Fibroblast of upper back skin (primary cell): ENCODE measurements at places on chromosomes 12 and 14.

GRCh38 chr14:50021261-50022031 lies 94.9 kb downstream of the VCPKMT start:
- DNase-seq = no peak

DNA sequence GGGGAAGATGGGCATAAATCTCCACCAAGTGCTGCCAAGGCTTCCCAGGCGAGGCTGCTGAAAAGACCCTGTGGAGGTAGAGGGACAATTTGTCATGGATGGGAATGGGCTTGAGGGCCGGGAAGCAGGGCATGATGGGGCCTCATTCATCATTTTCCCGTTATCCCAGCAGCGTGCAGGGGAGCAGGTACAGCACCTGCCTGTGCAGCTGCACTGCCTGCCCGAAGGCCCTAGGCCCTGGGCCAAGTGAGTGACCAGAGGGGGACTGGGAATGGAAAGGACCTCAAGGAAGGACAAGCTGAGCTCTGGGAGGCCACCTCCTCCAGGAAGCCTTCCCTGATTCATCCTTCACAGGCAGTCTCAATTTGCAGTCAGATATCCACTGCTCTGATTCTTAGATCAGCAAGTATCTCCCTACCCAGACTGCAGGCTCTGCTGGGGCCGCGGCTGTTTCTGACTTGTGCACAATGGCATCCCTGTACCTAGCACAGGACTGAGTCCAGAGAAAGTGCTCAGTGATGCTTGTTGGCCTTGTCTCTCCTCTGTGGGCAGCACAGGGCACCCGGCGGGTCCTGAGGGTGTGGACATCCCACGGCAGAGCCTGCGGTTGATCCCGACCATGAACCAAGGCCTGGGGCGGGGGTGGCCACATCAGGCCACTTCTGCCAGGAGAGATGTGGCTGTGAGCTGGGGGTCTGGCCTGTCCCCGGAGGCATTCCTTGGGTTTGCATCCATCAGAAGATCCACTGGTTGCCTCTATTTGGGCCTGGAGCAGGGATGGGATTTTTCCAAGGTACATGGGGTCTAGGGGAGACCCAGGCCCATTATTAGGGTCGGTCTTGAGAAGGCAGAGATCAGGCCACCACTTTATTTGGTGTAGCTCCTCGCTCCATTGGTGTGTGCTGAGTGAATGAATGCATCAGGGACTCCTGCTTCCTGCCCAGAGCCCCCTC lies 167.3 kb upstream of the RTL1 start:
- no peak for DNase-seq

DNA sequence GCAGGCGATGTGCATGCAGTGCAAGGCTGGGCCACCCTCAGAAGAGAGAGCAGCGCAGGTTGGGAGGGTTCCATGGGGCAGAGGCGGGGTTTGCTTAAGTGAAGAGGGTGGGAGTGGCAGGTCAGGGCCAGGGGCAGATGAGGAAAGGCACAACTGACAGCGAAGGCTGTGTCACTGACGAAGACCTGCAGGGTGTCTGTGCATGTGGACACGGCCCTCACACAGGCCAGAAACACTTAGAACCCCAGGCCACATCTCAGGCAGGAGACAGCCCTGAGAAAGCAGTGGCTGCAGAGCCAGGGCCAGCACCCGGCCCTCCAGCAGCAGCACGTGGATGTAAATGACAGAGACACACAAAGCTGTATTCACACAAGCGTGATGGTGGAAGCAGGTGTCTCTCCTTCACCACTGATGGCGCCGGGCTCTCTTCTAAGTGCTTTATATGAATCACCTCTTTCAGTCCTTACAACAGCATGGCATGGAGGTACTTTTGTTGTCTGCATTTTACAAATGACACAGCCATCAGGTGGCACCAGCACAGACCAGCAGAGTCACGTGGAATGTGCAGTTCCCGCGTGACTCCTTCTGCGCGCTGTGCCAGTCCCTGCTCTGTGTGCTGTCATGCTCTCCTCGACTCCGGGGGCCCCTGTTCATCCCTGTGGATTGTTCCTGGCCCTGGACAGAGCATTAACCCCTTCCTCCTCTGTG lies 54.6 kb downstream of the TSPAN11 start:
- DNase-seq = no peak

DNA sequence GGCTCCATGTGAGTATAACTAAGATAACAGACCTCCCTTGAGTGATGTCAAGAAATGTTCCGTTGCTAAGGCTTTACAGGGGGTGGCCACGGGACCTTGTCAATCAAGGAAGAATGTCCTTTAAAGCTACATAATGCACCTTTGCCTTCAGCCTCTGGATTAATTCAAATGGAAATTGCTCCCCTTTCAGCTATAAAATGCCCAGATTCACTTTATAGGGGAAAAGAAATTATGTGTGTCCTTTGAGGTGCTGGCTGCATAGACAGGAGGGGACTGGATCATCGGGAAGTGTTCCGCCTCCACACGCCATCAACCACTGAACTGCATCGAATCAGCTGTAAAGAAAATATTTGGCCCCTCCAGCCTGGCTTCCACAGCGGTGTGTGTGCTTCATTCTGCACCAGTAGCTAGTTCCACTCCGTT lies 415.4 kb downstream of the DPF3 start:
- no peak for DNase-seq

GRCh38 chr12:96248136-96248931 lies 54.2 kb downstream of the ELK3 start:
- DNase-seq = no peak

GRCh38 chr14:49975276-49975675 lies 82.4 kb downstream of the ARF6 start:
- peak; percentile 92 for DNase-seq

GRCh38 chr12:65565601-65566560 lies 258.4 kb upstream of the HMGA2 start:
- DNase-seq = peak; percentile 98

DNA sequence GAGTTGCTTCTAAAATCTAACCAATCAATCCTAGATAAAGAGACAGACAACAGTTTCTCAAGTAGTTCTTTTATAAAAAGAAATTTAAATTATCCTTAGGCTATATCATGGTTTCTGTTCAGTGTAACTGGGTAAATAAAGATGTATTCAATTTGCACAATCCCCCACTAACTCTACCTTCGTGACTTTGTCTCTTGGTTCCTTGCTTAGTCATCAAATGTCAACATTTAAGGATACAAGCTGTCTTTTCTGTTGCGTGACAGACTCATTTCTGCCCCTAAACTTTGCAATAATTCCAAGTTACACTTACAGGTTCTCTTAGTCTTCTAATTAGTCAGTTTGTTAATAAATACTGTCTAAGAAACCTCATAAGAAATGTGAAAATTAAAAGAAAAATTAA lies 50.6 kb downstream of the SCAF11 start:
- no peak for DNase-seq

DNA sequence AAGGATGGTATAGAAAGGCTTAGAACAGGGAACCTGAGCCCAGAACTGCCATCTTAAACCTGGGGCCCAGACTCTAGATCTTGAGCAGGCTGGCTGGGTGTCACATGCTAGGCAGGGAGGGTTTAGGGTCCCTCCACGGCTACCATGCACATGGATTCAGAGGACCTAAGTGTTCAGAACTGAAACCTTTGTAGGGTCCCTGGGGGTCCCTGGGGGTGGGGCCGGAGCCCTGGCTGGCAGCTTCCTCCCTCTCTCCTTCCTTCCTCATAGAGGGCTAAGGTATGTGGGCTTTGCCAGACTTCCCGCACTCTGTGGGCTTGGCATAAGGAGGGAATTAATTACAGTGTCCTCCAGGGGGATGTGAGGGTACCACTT lies 4.6 kb upstream of the ZNF385A start:
- DNase-seq = no peak

DNA sequence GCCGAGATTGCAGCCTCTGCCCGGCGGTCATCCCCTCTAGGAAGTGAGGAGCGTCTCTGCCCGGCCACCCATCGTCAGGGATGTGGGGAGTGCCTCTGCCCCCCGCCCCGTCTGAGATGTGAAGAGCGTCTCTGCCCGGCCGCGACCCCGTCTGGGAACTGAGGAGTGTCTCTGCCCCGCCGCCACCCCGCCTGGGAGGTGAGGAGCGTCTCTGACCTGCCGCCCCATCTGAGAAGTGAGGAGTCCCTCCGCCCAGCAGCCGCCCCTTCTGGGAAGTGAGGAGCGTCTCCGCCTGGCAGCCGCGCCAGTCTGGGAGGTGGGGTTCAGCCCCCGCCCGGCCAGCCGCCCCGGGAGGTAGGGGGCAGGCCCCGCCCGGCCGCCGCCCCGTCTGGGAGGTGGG lies 544.0 kb downstream of the CCER1 start:
- no peak for DNase-seq

- DNase-seq = no peak
These were observed 105.3 kb downstream of the KCNH5 start for GRCh38 chr14:62939970-62940369.

DNA sequence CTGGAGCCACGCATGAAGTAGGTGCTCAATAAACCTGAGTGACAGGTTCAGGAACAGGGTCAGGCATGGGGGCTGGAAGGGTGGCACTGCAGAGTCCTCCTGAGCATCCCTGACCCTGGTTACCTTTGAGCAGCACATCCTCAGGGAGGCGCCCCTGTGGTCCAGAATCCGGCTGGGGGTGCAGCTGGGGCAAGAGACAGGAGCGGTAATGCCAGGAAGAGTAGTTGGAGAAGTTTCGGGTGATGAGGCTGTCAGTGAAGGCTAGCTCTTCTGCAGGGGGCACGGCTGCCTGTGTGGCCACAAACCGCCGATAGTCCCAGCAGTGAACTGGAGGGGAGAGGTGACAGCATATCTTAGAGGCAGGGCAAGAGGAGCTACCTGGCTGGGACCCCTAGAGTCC lies 2.0 kb downstream of the RABGGTA start:
- no peak for DNase-seq

DNA sequence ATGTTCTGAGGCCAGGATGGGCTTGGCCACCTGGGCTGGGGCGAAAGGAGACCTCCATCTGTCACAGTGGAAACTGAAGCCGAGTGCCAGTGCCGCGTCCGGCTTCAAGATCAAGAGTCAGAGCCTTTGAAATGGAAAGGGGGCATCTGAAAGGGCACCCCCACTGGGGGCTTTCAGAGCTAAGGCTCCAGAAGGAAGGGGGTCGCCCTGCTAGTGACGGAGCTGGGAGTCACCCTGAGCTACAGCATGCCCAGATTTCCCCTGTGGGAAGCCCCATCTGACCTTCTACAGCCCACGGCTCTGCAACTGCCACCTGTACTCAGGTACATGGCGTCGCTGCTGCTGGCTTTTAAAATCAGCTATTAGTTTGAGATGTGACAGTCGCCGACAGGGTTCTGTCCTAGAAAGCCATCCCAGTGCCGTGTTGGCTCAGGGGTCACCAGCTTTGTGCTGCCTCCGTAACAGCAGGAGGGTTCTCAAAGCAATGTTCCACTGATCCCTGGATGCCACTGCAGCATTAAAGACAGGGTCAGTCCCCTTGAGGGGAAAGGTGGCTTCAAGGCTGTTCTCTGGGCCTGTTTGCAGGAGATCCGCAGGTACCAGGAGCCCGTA lies 31.5 kb downstream of the CCNK start:
- DNase-seq = no peak

GRCh38 chr12:49922349-49923034 lies 18.8 kb upstream of the FAIM2 start:
- DNase-seq = no peak

- no peak for DNase-seq
These were observed 24.7 kb upstream of the P2RX4 start for GRCh38 chr12:121184984-121185889.

GRCh38 chr12:69056743-69057515 lies 124.0 kb upstream of the CPM start:
- peak; percentile 78 for DNase-seq

GRCh38 chr14:35353409-35354172 lies 51.0 kb downstream of the NFKBIA start:
- no peak for DNase-seq

- DNase-seq = no peak
These were observed 612 bp downstream of the VPS37B start for GRCh38 chr12:122895320-122895703.

DNA sequence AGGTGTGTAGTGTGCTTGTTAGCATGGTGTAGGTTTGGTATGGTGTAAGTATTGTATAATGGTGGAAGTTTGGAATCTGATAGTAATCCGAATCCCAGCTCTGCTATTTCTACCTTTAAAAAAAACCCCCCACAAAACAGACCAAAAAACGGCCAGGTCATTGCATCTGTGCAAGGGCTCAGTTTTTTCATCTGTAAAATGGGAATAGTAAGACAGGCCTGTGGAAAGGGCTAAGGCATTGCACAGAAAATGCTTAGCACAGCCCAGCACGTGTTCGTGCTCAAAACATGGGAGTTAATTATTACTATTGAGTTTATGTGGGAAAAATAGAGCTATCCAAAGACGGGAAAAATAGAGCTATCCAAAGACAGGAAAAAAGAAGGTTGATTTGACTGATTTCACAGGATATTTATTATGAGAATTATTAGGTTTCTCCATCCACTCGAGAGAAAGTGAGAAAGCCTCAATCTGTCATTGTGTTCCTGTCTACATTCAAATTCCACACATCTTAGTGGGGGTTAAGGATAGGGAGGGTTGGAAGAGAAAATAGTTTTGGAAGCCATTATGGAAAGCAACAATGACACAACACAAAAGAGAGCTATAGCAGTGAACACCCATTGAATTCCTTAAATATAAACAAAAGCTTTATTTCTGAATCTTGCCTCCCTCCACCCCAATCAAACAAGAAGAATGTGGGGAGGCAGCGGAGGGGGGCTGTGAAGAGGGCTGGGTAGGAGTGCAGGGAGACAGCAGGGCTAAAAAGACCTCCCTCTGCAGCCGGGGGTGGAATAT lies 126.8 kb upstream of the MAX start:
- DNase-seq = peak; percentile 34

DNA sequence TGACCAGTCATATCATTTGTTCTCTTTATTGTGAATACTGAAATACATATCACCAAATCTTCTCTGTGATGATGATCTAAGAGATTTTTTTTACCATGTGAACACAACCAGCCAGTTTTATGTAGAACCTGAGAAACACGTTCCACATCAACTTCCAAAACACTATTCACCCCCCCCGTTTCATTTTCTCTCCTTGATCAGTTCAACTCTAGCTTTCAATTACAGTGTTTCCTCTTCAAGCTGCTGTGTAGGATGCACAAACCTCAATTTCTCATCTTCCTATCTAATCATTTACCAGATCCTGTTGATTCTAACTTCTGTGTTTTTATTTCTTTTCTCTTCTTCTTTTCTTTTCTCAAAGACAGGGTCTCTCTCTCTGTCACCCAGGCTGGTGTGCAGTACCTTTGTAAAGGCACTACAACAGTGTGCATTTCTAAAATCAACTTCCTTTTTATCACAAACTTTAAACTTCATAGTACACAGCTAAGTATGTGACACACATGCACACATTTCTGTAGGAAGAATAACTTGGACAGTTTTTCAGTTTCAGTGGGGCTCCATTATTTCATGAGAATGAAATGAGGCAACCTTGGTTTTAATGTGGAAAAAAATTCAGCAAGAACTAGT lies 149.9 kb upstream of the FBXO33 start:
- DNase-seq = no peak

GRCh38 chr12:62983594-62983993 lies 48.6 kb upstream of the PPM1H start:
- no peak for DNase-seq
